ENCODE measurements at places on chromosomes 11 and 22.

DNA sequence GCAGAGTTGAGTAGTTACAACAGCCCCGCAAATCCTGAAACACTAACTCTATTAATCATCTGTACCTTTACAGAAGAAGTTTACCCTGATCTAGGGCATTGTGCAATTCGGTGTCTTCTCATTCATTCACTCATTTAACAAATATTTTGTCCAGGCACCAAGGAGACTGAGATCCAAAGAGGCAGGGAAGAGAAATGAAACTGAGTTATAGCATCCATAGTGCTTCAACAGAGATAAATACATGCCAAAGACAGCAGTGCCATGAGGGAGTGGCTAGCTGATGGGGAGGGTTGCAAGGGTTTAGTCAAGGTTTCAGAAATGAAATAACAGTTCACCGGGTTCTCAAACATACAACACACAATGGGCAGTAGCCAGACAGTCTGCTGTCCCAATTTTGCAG, 40.2 kb upstream of the MTNR1B start:
- no peak for DNase-seq

DNA sequence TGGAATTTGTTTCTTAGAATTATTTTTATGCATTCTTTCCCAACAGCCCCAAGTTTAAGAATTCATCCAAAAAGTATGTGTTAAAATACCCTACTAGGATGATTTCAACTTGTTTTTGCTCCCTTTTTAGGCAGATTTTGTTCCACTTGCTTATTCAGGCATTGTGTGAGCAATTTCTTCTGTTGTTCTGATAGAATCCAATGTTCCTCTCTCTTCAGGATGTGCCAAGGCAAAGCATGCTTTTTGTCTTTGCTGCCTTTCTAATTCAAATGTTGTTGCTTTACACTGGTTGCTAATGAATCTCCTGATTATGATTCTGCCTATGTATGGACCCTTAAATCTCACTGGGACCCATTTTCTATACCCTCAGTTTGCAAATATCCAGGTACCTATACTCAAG, 131.2 kb upstream of the ARHGAP42 start:
- peak; percentile 59 for DNase-seq

GRCh38 chr22:29328566-29329500, 13.3 kb upstream of the RASL10A start:
- no peak for DNase-seq

- no peak for DNase-seq
Measured at GRCh38 chr22:27580311-27580897, 221.2 kb downstream of the MN1 start.

DNA sequence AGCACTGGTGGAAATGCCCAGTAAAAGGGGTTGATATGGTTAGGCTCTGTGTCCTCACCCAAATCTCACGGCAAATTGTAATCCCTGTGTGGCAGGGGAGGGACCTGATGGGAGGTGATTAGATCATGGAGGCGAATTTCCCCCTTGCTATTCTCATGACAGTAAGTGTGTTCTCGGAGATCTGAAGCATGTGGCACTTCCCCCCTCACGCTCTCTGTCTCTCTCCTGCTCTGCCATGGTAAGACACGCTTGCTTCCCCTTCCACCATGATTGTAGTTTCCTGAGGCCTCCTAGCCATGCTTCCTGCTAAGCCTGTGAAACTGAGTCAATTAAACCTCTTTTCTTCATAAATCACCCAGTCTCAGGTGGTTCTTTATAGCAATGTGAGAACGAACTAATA, 37.4 kb downstream of the PACSIN2 start:
- peak; percentile 63 for DNase-seq

DNA sequence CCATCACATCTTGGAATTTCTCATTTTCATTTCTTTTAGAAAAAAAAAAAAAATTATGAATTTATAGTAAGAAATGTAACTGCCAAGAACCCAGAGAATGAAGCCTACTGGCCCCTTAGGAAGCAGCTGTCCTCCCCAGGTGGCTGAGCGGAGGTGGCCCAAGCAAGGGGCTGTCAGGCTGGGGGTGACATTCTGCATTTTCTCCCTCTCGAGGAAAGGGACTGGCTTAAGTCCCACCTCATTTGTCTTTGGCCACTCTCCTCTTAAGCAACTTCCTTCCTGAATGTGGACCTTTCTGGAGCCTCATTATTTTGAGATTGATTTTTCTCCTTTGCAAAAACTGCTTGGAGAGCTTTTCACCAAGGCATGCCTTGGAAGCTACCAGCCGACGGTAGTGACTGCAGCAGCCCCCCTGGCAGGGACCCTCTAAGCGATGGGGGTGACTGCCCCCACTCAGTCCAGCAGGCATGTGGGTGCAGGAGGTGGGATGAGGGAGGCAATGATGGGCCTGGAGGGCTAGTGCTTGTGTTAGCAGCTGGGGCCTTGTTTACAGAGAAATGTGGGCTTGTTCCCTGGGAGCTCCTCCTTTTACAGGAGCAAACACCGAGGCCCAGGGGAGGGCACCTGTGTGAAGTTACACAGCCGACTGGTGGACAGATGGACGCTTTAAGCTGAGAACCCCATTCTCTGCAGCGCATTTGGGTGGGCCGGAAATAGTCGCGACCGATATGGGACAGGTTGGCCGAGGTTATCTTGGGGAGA, 111.7 kb downstream of the MORC2 start:
- DNase-seq: no peak

DNA sequence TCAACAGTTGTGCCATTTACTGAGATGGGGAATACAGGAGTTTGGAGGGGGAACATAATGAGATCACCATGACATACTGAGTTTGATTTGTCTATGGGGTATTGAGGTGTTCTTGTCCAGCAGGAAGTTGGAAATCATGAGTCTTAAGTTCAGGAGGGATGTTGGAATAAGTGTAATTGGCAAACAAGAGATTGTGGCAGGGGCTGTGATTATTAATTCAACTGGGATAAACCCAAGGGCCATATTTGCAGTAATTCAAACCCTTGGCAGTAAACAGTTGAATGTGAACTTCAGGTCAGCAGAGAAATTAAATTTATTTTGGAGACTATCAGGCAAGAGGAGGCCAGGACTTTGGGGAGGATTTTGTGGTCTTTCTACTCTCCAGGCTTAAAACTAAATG, 33.4 kb downstream of the ADM start:
- no peak for DNase-seq

GRCh38 chr11:16418428-16419097, 62.2 kb upstream of the SOX6 start:
- peak; percentile 6 for DNase-seq

DNA sequence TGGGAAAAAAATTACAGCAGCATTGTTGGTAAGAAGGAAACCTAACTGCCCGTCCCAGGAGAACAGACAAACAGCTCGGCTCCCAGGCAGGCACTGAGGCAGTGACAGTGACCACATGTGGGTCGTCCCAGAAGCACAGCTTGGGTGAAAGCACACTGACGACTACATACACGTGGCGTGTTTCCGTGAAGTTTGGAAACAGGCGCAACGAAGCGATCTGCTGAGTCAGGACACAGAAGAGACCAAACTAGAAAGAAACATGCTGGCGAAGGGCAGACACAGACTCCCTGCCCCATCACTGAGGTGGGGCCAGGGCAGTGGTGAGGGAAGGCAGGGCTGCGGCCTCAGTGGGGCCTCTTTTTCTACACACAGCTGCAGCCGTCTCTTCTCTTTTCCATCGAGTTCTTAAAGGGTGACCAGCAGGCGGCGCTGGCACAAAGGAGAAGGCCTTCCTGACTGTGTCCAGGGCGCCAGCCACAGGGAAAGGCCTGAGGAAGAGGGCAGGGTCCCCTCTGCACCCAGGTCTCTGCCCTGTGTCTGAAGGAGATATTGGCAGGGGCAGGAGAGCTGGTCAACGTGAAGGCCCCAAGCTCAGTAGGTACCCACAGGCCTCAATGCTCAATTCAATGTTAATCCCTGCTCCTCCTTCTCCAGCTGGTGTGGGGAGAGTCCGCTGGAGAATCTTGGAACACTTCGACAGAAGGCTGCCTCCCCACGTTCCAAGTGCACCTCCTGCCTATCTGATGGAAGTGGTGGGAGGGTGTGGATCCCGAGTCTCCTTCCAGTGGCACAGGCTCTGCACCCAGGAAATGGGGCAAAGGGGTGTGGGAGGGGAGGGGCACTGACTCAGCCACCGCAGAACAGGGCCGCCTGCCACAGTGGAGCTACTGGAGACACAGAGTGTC, 19.9 kb downstream of the CARS1 start:
- DNase-seq: peak; percentile 91

- DNase-seq: no peak
Measured at GRCh38 chr22:21766691-21767462, 31.3 kb upstream of the YPEL1 start.

DNA sequence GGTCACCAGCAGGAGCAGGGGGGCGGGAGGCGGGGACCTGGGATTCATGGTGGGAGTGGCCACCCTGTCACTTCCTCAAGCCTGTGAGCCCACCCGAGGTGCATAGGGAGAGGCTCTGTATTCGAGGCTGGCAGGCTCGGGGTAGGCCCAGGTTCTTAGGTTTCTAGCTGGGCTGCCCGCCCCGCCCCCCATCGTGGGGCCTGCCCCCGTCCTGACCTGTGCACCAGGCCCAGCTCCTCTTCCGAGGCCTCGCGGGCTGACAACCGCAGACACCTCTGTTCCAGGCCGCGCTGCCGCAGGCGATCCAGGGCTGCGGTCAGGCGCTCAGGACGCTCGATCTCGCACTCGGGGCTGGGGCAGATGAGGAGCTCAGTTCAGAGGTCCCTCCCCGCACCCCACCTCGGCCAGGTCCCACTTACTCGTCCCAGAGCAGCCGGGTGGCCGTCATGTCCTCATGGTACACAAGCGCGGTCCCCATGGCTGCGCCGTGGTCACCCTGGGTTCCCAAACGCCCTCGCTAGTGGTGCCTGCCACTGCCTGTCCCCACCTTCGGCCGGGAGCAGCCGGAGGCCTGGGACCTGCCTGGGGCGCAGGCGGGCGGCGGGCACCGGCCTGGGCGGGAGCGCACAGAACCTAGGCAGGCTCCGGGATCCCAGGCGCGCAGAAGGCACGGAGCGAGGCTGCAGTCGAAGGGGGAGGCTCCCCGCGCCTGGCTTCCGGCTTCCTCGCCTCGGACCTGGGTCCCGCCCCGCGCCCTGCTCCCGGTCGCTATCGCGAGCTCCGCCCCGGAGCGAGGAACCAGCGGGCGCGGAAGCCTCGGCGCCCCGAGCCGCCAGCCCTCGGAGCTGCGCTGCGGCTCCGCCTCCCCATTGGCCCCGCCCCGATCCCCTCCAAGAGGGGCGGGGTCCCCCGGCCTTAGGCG, at the start of gene HDAC10:
TSS of gene HDAC10 (minus strand) at position 711 of the 922 bp plus-strand sequence. CDS start at position 478, 233 bp downstream.
- DNase-seq: no peak

GRCh38 chr11:64560139-64560771, 30.8 kb upstream of the SLC22A12 start:
- no peak for DNase-seq

DNA sequence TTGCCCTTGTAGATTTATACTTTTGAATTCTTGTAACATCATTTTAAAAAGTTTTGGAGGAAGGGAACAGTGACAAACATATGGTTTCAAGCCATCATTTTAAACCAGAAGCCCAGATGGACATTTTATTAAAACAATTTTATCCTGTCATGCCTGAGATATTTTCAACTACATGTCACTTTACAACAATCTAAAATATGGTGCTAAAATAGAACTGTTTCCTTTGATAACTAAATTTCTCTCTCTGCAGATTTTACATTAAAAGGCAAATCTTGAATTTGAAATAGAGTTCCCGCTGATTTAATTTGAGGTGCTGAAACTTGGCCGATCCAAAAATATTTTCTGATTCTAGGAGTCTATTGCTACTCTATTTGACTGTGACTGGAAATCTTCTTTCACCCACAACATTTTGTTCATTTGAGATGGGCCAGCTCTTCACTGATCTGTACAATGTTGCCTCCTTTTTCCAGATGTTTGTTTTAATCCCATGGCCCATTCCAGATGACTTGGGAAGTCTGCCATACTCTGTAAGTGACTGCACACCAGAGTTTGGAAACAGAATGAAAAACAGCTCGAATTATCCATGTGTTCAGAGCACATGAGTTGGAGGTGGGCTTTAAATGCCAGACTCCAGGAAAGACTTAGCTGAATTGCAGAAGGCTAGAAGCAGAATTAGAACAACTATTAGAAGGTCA, 402.5 kb downstream of the TMEM135 start:
- DNase-seq: no peak

GRCh38 chr11:17739945-17740338, 5.4 kb downstream of the KCNC1 start:
- no peak for DNase-seq

- DNase-seq: no peak
Measured at GRCh38 chr22:41521126-41521525, 23.1 kb downstream of the POLR3H start.

DNA sequence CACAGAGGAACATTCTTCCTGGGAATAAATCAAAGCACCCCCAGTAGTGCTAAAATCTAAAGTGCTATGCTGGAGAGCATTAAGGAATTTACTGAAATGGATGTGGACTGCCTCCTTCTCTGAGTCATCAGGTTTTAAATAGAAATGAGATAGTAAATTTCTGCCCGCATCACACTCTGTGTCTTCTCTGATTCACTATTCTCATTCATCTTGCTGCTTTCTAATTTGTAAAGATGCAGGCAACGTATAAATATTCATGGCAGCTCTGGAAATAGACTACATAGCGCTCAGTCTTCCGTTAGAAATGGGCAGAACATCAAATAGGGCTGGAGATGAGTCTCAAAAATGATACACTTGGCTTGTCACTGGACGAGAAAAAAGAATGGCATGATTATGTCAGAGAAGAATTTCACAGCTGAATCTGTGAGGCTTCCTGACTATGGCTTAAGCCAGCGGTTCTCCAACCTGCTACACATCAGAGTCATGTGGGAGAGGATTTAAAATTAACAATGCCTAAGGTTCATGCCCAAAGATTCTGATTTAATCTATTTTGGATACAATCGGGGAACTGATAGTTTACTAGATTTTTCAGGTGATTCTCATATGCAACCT, 178.2 kb downstream of the LRRC4C start:
- peak; percentile 15 for DNase-seq

GRCh38 chr11:66292543-66293332, 1.0 kb downstream of the TMEM151A start:
- DNase-seq: no peak

GRCh38 chr22:30304495-30305244, 15.4 kb upstream of the CASTOR1 start:
- DNase-seq: peak; percentile 47

DNA sequence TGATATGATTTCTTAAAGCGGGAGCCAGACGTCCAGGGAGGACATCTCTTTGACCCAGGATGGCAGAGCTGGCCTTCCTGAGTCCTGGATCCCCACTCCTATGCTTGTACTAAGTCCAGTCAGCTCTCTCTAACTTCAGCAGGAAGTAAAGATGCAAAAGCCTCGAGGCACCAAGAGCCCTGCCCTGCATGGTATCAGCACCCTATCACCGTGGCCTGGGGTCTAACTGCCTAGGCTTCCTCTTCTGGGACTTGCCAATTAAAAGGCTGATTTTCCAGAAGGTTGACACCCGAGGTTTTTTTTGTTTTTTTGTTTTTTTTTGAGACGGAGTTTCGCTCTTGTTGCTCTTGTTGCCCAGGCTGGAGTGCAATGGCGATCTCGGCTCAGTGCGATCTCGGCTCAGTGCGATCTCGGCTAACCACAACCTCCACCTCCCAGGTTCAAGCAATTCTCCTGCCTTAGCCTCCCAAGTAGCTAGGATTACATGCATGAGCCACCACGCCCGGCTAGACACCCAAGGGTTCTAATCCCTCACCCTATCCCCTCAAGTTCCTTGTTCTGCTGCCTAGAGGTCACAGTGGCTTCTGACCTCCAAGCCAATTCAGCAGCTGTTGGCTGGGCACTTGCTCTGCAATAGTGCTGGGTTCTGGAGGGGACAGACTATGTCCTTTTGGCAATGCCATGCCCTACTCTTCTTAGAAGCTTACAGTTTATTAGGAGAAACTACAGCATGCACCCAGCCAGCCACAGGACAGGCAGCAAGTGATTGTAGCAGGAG, 50.6 kb upstream of the FTH1 start:
- DNase-seq: no peak
